ENCODE measurements at places on chromosomes 16 and 17. TPM values are rescaled to one million over a fixed set of nuclear protein-coding genes. Genes with fewer than 3 reads are reported as not detected.
A peak's percentile ranks its signal among the peaks of the same experiment; 100 is the strongest.

- no peak overlapping the region for H3K27ac ChIP-seq
- H3K36me3 ChIP-seq: peaks cover 11% of the 10 kb centered on the region
- H3K27me3 ChIP-seq: no peaks in the 10 kb centered on the region
- peaks cover 28% of the 10 kb centered on the region for H3K4me1 ChIP-seq
Measured at GRCh38 chr16:57993438-57993837, 7.0 kb downstream of the ZNF319 start.

- H3K27me3 ChIP-seq: no peaks in the 10 kb centered on the region
- no peak overlapping the region for H3K27ac ChIP-seq
- peaks cover 3% of the 10 kb centered on the region for H3K4me1 ChIP-seq
- H3K4me3 ChIP-seq: no peak overlapping the region
- DNase-seq: no peak
Measured at GRCh38 chr16:30980959-30981358, 4.0 kb upstream of the HSD3B7 start.

- no peak overlapping the region for H3K4me3 ChIP-seq
- no peaks in the 10 kb centered on the region for H3K27me3 ChIP-seq
- DNase-seq: no peak
- peaks cover 27% of the 10 kb centered on the region for H3K36me3 ChIP-seq
- H3K4me1 ChIP-seq: peaks cover 6% of the 10 kb centered on the region
Measured at GRCh38 chr17:50354776-50355175, 8.8 kb downstream of the XYLT2 start.

DNA sequence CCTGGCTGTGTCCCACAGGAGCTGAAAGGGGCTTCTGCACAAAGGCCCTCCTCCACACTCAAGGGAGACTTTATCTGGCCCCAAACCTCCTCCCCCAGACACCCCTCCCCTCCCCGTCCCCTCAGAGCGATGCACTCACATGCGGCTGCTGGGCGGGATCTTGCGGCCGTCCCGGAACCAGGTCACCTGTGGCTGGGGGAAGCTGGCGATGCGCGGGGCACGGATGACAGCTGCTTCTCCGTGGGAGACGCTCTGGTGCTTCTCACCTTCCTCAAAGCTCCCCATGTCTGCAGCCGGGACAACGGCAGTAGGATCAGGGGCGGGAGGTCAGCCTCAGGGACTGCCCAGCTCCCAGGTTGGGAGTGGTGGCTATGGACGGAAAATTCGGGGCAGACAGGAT is 144.0 kb upstream of the CDC42EP4 start:
- H3K27ac ChIP-seq: no peak overlapping the region
- no peaks in the 10 kb centered on the region for H3K4me1 ChIP-seq
- H3K36me3 ChIP-seq: peaks cover 8% of the 10 kb centered on the region

DNA sequence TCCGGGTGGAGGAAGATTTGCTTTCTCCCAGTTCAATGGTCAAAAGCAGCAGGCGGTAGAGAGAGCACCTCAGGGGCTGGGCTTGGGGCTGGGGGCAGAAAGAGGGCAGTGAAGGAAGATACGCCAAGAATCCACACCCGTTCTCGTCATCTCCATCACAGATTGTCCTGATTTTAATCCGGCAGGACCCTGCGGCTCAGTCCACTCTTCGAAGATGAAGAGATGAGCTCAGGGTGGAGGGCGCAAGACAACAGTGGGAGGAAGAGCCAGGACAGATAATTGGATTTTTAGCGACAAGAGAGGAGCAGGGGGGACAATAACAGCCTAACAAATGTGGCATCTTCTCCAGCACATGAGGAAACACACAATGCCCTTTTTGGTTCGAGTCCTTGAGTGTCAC is 165.9 kb downstream of the SDK2 start:
- H3K4me1 ChIP-seq: peaks cover 4% of the 10 kb centered on the region
- no peak overlapping the region for H3K4me3 ChIP-seq
- H3K36me3 ChIP-seq: no peaks in the 10 kb centered on the region
- no peak for DNase-seq
- H3K27ac ChIP-seq: no peak overlapping the region
- no peaks in the 10 kb centered on the region for H3K27me3 ChIP-seq

- H3K27me3 ChIP-seq: peaks cover 7% of the 10 kb centered on the region
- H3K27ac ChIP-seq: no peak overlapping the region
- H3K36me3 ChIP-seq: no peaks in the 10 kb centered on the region
- DNase-seq: no peak
- H3K4me3 ChIP-seq: no peak overlapping the region
- H3K4me1 ChIP-seq: peaks cover 7% of the 10 kb centered on the region
Measured at GRCh38 chr16:75502916-75503605, 7.8 kb upstream of the CHST6 start.

DNA sequence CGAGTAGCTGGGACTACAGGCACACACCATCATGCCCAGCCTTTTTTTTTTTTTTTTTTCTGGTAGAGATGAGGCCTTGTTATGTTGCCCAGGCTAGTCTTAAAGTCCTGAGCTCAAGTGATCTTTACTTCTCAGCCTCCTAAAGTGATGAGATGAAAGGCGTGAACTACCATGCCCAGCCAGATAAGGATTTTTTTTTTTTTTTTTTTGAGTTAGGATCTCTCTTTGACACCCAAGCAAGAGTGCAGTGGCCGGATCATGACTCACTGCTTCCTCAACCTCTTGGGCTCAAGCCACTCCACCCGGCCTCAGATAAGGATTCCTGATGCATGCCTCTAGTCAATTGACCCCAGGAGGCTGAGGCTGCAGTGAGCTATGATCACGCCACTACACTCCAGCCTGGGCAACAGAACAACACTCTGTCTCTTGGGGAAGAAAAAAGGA is 11.2 kb upstream of the PLEKHG4 start:
- DNase-seq: no peak
- no peaks in the 10 kb centered on the region for H3K36me3 ChIP-seq
- no peaks in the 10 kb centered on the region for H3K4me1 ChIP-seq
- H3K27me3 ChIP-seq: peaks cover 2% of the 10 kb centered on the region

- no peaks in the 10 kb centered on the region for H3K27me3 ChIP-seq
- peaks cover 35% of the 10 kb centered on the region for H3K36me3 ChIP-seq
- no peak for DNase-seq
- peaks cover 18% of the 10 kb centered on the region for H3K4me1 ChIP-seq
Measured at GRCh38 chr17:75059369-75060345, 12.6 kb downstream of the KCTD2 start.

GRCh38 chr16:57529391-57530103 is 6.8 kb downstream of the CCDC102A start:
- no peaks in the 10 kb centered on the region for H3K27me3 ChIP-seq
- peaks cover 48% of the 10 kb centered on the region for H3K4me1 ChIP-seq
- H3K36me3 ChIP-seq: peaks cover 3% of the 10 kb centered on the region
- no peak overlapping the region for H3K4me3 ChIP-seq
- peak overlapping the region; percentile 96 for H3K27ac ChIP-seq
- DNase-seq: peak; percentile 6

DNA sequence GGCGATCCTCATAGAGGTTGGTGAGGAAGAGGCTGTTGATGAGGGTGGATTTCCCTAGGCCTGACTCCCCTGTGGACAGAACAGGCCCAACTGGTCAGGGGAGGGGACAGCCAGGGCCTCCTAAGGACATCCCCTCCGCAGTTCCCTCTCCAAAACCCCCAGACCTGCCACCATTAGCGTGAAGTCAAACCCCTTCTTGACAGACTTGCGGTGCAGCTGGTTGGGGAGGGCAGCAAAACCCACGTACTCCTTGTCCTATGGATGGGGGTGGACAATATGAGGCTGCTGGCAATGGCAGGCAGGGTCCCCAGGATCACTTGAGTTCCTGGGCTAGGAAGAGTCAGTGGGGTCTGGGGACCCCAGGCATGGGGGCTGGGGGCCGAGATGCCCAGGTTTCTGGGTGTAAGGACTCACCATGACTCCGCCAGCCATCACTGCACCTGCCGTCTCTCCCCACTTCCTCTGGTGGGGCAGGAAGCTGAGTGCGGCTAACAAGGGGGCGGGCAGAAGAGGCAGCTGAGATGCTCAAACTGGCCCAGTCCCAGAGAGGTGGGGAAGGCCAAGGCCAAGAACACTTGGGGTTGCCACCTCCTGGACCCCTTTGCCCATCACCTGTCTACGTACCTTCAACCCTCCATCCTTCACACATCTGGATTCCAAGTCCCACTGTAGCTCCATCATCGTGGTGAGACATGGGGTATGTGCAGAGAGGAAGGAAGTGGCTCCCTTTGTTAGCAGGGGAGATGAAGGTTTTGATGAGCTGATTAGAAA is at the start of gene SEPTIN1:
Gene SEPTIN1, minus strand, starts transcription at position 451 of the 771 bp plus-strand sequence. Its CDS starts 19 bp downstream, at position 432.
- H3K36me3 ChIP-seq: peaks cover 30% of the 10 kb centered on the region
- H3K4me1 ChIP-seq: peaks cover 47% of the 10 kb centered on the region
- no peaks in the 10 kb centered on the region for H3K27me3 ChIP-seq
- H3K27ac ChIP-seq: peak within 1 kb of the TSS; percentile 98
- peak; percentile 89 for DNase-seq
- H3K4me3 ChIP-seq: peak within 1 kb of the TSS; percentile 84

DNA sequence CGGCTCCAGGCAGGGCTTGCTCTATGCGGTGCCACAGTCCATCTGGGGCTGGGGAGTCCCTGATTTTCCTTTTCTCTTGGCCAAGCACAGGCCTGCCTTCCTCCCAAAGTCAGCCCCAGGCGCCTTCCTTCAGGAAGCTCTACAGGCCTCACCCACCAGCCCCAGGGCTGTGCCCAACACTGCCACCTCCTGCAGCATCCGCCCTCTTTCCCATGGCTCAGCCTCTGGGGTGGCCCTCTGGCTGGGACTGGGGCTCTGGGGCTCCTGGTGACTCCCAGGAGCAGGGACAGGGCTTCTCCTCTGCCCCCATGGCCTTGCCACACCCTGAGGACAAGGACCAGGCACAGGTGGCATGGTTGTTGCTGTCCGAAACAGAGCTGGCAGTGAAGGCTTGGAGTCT is 817 bp downstream of the ITGB4 start:
- no peak for DNase-seq
- no peak overlapping the region for H3K27ac ChIP-seq
- H3K27me3 ChIP-seq: peaks cover 15% of the 10 kb centered on the region
- H3K36me3 ChIP-seq: no peaks in the 10 kb centered on the region

GRCh38 chr16:86072328-86073102 is 173.6 kb downstream of the IRF8 start:
- H3K27ac ChIP-seq: no peak overlapping the region
- no peak overlapping the region for H3K4me3 ChIP-seq
- no peaks in the 10 kb centered on the region for H3K4me1 ChIP-seq
- peaks cover 6% of the 10 kb centered on the region for H3K27me3 ChIP-seq
- H3K36me3 ChIP-seq: no peaks in the 10 kb centered on the region

DNA sequence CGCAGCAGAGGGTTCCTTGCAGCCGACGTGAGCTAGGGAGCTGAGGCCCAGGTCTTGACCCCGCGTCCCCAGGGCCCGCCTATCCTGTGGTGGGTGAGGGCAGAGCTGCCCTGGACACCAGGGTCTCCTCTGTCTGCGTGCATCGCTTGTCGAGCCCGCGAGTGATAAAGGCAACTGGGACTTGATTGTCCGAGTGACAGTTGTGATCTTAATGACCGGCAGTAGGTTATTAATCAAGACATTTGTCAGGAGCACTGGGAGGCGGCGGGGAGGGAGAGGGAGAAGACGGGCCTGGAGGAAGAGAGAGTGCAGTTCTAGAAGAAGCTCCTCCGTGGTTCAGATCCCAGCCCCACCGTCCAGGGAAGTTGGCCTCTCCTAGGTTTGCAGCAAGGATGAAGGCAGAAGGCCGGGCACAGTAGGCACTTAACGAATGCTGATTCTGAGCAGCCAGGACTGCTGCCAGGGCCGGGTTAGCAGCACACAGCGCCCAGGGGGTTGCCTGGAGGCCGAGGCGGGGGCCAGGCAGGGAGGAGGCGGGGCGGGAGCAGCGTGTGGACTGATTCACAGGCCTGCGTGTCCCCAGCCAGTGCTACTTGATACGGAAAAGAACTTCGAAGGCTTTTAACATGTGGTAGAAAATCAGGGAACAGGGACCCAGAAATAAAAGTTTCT is 11.3 kb upstream of the GSE1 start:
- H3K27me3 ChIP-seq: no peaks in the 10 kb centered on the region
- DNase-seq: no peak
- no peaks in the 10 kb centered on the region for H3K4me1 ChIP-seq
- H3K27ac ChIP-seq: no peak overlapping the region
- H3K36me3 ChIP-seq: no peaks in the 10 kb centered on the region

- H3K36me3 ChIP-seq: no peaks in the 10 kb centered on the region
- peak overlapping the region; percentile 98 for H3K27ac ChIP-seq
- H3K27me3 ChIP-seq: no peaks in the 10 kb centered on the region
- DNase-seq: no peak
Measured at GRCh38 chr17:36721560-36722120, 120.3 kb downstream of the MRM1 start.

The IGF2BP1 gene
- total RNA-seq: 0.43 TPM

The SULT1A2 gene
- 0.30 TPM for total RNA-seq

The KRTAP9-2 gene
- total RNA-seq: not detected

The TSR3 gene
- 58.7 TPM for total RNA-seq

The GUCY2D gene
- total RNA-seq: not detected

The KRT39 gene
- not detected for total RNA-seq

The TM4SF5 gene
- not detected for total RNA-seq

The MT3 gene
- 27.0 TPM for total RNA-seq

The PPP1R27 gene
- not detected for total RNA-seq

Data from activated CD4-positive, alpha-beta T cell treated with anti-CD3 and anti-CD28 coated beads for 36 hours (primary cell).